ENCODE measurements at places on chromosomes 16 and 17.

DNA sequence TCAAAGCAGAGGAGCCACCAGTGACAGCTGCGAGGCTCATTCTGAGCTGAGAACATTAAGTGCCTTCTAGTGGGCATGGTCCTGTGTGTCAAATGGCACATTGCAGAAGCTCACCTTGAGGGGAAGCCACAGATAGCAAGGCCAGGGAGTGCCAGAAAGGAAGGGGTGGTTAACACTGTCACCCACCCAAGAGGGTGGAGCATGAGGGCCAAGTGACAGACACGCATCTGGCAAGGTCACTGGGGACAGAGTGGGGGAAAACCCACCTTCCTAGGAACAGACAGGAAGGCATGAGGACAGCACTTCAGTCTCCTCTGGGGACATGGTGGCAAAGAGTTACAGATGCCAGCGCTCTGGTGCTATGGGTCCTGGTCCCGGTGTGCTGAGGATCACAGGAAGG is 22.1 kb downstream of the NUBP1 start:
- no peak for DNase-seq

DNA sequence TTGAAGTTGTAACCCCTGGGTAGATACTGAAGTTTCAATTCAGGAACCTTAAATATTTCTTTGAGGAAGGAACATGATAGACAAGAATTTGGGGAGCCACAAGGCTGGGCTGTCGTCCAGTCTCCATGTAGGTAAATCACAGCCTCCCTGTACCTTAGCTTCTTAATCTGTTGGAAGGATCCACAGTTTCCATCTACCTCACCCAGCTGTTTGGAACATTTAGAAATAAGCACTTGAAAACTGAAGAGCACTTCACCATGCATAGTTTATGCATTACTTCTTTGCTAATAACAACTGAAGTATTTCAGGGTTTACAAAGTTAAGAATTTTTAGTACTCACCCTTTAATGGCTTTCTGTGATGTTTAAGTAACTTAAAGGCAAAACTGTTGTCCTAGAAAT is 17.2 kb downstream of the TXNDC11 start:
- no peak for DNase-seq

DNA sequence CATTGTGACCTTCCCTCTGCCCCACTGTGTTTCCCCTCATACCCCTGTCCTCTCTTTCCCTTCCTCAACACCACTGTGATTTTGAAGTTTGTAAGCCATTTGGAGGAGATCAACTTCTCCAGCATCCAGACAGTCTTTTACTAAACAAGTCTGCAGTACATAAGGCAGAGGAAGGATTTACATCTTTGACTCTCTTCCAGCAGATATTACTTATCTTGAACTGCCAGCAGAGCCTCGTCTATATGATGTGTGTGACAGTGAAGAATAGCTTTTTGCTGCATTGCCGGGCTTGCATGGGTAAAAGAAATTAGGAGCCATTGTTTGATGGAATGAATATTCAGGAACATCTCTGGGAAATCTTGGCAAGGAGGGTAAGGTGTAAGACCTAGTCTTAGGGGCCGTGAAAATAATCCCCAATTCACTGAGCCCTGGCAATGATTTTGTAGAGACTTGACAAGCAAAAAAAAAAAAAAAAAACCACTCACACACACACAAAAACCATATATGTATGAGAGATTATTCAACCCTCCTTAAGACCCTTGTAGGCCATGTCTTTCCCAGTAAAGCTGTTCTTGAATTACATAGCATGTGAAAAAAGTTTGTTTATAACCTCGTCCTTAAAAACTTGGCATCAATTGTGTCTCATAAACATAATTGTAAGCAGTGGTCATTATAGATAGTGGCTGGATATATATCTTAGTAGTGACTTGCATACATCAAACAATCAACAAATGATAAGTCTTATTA is 903.9 kb downstream of the CDH11 start:
- no peak for DNase-seq

- DNase-seq, result no peak
Observed at GRCh38 chr17:76246080-76247066, 6.1 kb upstream of the RNF157 start.

DNA sequence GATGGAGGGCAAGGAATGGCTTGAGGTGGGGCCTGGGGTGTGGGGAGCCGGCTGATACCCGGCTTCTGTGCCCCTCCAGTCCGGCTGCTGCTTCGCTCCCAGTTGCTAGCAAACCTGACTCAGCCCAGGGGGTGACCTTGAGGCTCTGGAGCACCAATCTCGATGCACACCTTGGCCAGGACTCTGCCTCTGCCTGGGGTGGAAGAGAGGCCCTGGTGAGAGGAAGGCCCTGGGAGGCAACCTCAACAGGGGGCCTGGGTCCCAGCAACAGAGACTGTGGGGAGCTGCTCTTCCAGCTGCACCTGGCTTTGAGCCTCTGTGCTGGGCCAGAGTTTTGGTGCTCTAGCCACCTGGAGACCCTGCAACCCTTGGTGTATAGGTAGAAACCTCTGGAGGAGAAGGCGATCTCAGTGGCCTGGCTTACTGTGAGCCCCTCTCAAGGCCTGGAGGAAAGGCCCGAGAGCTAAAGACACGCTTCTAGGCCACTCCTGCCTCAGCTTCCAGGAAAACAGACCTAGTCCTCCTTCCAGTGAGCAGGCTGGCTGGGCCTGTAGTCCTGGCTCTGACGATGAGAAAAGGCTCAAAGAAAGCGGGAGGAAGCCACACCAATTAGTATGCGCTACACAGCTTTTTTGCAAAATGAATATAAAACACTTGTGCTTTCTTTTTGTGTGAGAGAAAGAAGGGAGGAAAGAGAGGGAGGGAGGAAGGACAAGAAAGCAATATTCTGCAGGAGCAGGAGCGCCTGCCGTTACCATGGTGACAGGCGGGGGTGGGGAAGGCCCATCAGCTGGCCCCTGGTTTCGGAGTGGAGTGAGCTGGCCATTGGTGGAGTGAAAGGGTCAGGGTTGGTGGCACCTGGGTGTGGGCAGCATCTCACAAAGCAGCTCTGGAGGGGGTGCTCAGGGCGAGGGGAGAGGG is 51.0 kb downstream of the VAC14 start:
- DNase-seq, result no peak

DNA sequence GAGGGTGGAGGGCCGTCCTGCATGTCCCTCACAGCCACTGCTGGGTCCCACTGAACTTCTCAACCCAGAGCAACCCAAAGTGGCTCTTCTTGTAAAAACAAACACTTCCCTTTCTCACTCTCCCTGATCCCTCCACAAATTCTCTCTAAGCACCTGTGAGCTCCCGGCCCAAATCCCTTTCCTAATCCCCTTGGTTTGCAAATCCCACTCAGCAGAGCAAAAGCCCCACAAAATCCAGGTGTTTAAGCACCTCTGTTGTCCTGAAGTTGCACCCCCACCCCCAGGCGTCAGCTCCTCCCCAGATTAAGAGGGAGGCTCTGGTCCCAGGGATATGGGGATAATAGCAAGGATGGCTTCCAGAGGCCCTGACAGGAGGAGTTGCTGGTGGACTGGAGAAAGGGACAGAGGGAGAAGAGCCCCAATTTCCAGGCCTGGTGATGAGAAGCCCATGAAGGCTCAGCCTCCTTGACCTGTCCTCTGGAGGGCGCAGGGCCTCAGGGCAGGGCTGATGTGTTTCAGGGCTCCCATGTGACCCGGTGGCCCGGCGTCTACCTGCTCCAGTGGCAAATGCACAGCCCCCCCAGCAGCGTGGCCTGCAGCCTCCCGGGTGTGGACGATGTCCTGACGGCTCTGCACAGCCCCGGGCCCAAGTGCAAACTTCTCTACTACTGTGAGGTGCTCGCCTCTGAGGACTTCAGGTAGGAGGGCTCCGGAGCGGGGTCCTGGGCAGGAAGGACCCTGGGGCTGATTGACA is 23.0 kb downstream of the NAGPA start:
- no peak for DNase-seq

GRCh38 chr17:27834571-27834970 is 34.2 kb upstream of the NOS2 start:
- no peak for DNase-seq

DNA sequence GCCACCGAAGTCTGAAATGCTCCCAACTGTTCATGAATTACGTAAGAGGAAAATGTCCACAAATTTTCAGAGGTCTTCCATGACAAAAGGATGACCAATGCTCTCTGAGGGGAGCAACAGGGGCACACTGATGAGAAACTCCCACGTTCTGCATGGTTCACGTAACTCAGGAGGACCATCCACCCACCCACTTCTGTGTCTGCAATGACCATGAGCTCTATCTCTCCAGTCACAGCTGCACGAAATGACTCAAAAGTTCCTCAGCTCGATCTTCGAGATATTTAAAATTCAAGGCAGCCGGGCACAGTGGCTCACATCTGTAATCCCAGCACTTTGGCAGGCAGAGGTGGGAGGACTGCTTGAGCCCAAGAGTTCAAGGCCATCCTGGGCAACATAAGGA is 15.8 kb downstream of the WDR45B start:
- no peak for DNase-seq

- no peak for DNase-seq
Observed at GRCh38 chr17:427327-427726, 74.7 kb upstream of the RPH3AL start.

DNA sequence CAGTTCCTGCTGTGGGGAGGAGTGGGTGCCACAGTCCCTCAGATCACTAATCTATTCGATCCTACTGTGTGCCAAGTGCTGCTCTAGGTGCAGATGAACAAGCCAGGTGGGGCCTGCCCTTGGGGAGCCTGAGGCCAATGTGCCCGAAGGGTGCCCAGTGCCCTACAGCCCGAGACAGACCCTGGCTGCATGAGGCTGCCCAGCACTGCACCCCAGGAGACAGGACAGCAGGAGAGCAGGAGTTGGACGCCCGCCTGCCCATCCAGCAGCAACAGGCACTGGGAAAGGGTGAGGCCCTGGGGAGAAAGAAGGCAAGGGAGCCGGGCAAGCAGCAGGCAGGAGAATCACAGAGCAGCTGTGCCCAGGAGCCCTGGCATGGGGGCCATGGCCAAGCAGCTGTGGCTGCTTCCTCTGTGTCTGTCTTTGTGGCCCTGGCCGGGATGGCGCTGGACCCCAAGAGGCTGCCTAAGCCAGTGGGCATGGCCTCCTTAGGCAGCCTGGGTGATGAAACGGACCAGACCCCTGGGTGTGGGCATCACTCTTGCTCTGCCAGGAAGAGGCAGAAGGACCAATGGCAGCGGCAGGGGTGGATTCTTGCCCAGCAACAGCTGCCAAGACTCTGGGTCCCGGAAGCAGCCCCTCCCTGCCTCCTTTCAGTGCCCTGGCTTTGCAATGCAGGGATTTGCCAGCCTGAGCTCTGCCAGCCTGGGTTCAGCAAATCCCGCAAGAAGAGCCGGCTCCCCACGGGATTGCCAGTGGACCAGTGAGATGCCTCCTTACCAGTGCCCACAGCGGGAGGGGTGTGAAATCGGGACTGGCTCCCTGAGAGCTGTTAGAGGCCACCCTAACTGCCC is 179.6 kb upstream of the TNRC6C start:
- DNase-seq, result no peak

DNA sequence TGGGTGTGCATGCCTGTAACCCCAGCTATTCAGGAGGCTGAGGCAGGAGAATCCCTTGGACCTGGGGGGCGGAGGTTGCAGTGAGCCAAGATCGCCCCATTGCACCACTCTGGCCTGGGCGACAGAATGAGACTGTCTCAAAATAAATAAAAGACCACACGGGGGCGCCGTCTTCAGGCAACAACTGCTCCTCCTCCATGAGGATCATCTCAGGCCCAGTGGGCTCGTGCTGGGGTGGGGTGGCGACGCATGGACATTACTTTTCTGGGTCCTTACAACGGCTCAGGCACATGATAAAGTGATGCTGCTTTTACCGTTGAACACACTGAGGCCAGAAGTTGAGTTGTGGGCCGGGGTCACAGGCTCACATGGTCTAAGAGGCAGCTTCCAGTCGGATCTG is 56.2 kb downstream of the PRMT7 start:
- peak; percentile 64 for DNase-seq

- no peak for DNase-seq
Observed at GRCh38 chr16:30570636-30571444, 674 bp downstream of the ZNF688 start.

DNA sequence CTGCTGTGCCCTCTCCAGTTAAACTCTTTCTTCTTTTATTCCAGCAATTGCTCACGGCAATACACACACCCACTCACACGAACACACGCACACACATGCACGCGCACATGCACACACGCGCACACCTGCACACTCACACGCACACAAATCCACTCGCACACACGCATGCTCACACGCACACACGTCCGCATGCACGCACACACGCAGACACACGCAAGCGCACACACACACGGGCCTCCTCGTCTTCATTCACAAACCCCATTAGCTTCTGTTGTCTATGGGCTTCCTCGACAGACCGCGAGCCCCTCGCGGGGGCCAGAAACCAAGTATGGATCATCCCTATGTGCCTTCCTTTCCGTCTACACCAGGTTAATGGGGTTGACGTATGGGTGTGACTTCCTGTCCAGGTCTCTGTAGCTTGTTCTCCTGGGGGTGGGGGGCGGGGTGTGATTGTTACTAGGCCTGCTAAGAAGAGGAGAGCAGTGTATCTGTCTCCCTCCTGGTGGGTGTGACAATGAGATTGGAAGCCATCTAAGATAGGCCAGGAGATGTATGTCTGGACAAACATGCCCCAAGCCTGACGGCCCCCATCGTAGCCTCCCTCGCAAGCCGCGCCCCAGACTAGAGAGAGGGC is 670 bp upstream of the CTF1 start:
- peak; percentile 58 for DNase-seq

DNA sequence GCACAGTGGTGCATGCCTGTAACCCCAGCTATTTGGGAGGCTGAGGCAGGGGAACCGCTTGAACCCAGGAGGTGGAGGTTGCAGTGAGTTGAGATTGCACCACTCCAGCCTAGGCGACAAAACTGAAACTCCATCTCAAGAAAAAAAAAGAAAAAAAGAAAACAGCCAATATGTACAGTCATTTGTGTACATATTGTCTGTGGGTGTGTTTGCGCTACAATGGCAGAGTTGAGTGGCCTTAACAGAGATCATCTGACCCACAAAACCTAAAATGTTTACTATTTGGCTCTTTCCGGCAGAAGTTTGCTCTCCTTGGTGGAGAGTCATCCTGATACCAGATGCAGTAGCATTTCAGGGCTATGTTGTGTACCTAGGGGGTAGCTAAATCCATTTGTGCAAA is 57.9 kb downstream of the ARSG start:
- no peak for DNase-seq

DNA sequence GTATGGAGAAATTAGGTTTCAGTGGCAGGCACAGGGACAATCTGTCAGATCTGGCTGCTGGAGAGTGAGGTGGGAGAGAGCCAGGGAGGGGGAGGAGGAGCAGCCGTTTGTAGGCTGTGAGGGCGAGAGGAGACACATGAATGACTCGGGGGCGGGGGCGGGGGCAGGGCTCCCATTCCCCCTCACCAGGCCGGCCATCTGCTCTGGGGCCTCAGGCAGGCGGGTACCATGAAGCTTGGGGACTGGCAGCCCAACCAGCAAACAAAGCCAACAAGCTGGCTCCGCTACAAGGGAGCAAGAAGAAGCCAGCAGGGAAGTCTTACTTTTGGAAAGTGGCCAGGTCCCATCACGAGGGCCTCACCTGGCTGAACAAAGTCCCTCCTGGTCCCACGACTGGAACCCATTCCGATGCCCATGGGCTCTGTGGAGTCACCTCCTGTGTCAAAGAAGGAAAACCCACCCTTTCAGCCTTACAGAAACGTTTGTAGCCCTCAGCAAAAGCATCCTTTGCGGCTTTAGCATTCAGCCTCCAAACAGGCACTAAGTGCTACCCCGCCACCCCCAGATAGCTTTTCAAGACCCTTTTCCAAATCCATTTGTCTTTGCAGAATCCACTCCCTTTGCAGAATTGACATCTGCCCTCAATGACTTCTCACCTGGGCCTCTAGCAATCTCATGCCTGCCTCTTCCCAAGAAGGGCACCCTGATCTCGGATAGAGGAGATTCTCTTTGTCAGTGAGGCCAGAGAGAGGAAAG is 9.2 kb upstream of the SSTR2 start:
- DNase-seq, result no peak

Measured in HTR-8/SVneo (cell line).